RPMI8226 (cell line): ENCODE measurements at places on chromosomes 1 and 21.
A peak's percentile ranks its signal among the peaks of the same experiment; 100 is the strongest.

- no peak for DNase-seq
These were observed 8.4 kb upstream of the COL18A1 start for GRCh38 chr21:45396620-45396995.

DNA sequence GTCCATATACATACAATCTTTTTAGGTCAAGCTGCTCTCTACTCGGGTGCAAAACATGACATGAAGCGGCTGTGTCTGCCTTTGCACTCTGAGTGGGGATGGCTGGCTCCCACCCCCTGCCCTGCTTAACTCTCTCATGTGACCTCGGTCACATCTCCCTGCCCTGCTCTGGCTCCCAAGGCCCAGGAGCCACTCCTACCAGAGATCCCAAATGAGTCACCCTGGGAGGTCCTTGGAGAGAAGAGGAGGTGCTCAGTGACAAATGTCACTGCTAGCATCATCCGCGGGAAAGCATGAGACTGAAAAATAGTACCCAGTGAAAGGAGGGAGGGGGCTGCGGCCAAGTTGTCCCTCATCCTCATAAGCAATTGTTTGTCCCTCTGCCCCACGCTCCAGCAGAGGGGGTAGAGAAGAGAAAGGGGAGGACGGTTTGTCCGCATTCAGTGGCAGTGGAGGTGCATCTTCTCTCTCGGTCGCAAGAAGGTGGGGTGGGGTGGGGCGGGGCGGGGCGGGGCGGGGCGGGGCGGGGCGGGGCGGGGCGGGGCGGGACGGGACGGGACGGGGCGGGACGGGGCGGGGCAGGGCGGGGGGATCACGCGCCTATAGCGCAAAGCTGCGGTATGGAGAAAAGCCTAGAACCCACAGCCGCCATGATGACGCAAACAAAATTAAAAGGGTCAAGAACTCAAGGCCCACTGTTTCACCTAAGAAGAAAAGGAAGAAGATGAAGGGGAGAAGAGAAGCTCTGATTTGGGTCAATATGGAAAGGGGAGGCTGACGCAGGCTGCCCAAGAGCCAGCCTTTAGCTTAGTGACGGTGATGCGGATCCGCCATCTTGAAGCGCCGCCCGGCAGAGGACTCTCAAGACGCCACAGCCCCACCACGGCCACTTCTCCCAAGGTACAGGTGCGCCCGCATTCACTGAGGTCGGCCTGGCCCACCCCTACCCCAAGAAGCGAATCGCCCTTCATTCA, 66.2 kb downstream of the CD46 start:
- no peak for DNase-seq

DNA sequence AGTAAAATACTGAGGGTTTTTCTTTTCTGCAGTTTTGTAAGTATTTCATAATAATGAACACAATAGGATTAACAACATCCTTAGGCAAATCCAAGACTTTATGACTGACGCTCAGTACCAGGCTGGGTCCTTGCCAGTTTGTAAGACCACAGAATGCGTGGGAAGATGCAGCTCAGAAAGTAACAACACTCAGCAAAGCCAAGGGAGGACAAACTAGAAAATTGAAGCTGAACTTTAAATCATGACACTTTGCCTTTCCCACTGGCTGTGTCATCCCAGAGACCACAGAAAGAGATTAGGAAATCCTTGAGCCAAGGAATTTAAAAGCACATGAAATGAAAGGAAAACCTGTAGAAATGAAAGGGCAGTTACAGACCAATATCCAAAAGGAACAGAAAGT, 426.3 kb upstream of the CHRM3 start:
- DNase-seq, result no peak

DNA sequence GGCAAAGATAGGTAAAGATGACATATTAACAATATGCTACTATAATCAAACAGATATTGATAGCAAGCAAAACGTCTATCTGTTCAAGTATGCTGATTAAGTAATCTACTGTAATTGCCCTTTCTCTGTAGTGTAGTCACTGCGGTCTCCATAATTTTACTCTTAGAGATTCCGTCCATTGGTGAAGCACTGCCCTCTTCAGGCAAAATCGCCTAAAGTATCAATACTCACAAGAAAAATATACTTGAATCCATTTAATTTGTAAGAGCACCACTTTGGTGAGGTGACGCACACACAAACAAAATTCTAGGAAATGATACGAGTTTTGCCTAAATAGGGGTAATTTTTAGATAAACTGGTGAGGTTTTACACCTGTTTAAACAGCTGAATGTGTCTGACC, 434.6 kb upstream of the CHRM3 start:
- DNase-seq, result peak; percentile 51

- no peak for DNase-seq
These were observed 832 bp downstream of the MRPL20 start for GRCh38 chr1:1406101-1406820.

DNA sequence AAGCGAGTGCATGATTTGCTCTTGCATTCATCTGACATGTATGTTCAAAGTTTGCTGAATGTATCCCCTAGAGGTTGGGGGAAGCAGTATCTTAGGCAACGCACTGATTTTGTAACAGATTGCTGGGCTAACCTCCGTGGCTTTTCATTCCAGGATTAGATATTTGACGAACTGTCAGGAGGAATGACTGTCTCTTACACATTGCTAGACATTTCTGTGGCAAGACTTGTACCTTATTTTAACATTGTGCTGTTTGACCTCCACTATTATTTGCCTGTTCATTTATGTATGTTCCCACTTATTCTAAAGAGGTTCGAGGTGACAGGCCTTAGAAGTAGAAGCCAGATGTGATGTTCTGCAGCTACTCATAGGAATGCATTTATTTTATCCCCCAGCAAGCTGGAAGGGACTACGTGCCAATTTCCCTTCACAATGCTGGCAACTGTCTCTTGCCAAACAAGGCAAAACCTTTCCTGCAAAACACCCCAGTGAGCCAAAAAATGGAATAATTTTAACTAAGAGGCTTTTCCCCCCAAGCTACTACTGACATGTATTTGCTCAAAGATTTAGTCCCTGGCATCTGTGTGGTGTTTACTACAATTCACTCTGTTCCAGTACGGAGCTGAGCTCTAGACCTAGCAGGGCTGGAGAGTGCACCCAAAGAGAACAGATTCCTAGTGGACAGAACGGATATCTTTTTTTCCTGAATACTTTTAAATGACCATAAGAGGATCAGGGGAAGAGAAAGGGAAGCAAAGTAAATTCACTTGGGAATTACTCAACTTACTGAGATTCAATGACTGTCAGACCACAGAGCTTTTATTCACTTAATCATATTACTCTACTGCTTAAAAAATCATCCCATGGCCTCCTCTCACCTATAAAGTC, 646.2 kb downstream of the SMYD3 start:
- DNase-seq, result no peak

DNA sequence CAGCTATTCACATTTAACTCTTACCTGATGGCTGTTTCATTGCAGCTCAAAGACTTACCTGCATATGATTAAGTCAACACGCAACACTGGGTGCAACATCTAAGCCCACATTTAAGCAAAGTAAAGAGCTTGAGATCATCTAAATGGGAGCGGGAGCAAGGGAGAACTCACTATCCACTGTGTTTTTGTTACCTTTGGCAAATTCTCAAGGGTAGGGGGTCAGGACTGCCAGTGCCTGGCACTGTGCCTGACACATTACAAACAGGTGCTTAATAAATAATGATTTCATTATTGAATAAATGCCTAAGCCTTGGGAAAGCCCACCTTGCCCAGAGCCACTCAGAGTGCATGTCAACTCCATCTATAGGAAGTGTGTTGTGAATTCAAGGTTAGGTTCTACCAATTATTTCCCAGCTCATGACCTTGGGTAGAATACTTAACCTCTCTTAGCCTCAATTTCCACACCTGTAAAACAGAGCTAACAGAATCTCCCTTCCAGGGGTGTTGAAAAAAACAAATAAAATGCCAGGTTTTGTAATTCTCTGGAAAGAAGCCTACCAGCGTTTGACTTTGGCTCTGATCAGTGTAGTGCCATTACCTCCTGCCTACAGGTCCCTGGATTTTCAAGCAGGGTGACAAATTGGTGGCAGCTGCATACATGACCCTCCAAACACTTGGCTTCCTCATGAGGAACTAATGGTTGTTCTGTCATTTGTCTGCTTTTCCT, 109.7 kb downstream of the TGFBR3 start:
- DNase-seq, result no peak

- no peak for DNase-seq
These were observed 1.1 kb downstream of the TNFRSF4 start for GRCh38 chr1:1212780-1213344.

GRCh38 chr1:53604291-53604919, 134.6 kb downstream of the GLIS1 start:
- no peak for DNase-seq

- DNase-seq, result no peak
These were observed 19.5 kb downstream of the LUZP1 start for GRCh38 chr1:23149114-23149513.

- peak; percentile 80 for DNase-seq
These were observed 7.6 kb upstream of the NPL start for GRCh38 chr1:182781841-182782586.

DNA sequence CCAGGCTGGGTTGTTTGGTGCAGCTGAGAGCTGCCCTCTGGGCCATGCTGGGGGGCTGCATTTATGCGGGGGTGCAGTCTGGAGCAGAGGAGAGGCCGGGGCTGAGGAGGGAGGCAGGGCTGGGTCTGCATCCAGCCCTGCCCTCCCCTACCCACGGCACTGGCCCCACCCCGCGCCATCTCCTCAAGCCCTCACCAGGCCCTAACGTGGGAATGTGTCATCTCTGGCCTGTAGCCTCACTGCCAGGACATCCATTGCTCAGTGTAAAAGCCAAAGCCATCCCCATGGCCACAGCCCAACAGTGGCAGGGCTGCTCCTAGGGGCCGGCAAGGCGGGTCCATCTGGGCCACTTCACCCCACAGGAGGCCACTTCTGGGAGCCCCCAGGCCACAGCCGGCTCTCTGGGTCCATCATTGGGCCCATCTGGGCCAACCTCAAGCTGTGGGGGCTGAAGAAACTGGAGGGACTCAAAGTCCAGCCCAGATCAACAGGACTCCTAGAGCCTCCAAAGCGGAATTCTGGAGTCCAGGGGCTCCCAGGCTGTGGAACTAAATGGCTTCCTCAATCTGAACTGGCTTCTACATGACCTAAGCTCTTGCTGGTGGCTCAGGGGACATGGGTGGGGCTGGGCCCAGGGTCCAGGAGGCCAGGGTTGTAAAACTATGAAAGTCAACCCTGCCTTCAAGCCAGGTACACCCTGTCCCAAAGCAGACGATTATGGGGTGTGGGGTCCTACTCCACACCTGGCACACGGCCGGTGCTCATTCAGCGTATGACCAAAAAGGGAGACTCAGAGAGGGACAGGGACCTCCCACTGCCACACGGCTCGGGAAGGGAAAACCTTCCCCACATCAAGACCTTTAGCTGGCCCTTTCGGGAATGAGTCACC, 32.6 kb downstream of the RUNX3 start:
- DNase-seq, result no peak

DNA sequence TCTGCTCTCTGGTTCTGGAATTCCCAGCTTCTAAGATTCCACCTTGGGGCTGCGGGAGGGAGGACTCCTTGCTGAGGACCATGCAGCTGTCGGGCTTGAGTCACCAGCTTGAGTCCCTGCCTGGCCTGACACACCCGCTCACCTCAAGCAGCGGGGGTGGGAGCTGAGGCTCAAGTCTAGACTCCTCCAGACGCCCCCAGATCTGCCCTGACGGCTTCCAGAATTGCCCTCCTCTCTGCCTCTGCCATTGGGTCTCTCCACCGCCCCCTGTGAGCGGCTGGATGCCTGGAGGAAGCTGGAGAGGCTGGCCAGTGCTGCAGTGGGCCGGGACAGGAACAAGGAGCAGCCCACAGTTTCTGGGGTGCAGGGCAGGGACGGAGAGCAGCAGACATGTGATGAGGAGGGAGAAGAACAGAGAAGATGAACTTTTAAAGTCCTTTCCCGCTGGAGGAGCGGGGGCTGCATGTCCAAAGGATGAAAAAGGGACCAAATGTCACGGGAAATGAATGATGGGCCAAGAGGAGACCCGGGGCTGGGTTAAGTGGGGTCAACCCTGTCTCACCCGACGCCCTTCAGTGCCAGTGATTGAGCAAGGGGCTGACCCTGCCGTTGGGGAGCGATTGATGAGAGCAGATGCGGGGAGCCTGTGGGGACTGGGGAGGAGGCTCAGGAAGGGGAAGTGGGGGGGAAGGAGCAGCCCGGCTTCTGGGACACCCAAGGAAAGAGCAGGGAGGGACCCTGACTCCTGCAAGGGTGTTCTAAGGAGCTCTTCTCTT, 13.5 kb downstream of the CRABP2 start:
- DNase-seq, result no peak

GRCh38 chr1:169623132-169623926, 6.6 kb downstream of the SELP start:
- DNase-seq, result no peak

- peak; percentile 79 for DNase-seq
These were observed 8.1 kb upstream of the LMX1A start for GRCh38 chr1:165364568-165365133.
